ENCODE measurements at places on chromosomes 2 and 18. TPM values are rescaled to one million over a fixed set of nuclear protein-coding genes. Genes with fewer than 3 reads are reported as not detected.

GRCh38 chr2:79993144-79993543 is 311.4 kb downstream of the LRRTM1 start:
- DNase-seq, result no peak

DNA sequence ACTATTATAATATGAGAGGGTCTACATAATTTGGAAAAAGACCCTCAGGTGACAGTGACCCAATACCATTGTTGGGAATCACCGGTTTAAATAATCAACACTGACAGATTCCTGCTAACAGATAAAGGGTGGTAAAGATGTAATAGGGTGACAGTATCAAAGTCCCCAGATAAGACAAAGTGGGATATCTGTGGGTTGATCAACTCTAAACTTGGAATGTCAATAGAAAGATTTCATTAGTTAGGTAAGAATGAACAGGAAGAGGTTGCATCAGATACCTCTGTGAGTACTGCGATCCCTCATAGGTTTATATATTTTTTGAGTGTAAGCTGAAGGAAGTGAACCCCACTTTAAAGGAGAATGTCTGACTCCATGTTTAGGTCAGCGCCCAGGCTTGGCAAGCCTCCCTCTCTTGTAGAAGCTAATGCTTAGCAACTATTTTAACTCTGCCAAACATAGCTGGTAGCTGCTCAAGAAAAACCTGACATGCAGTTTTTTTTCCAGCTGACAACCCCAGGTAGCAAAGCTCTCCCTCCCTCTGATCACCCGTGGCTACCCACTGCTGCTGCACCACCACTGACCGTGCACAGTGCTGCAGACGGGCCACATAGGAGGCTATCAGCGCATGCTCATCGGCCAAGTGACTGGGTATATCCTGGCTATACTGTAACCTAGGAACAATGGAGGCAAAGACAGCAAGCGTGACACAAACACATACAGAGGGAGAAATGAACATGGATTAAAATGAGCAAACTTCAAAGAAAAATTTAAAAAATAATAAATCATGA is 113.3 kb upstream of the DNMT3A start:
- peak; percentile 23 for DNase-seq

GRCh38 chr2:231334179-231334930 is 61.2 kb upstream of the B3GNT7 start:
- no peak for DNase-seq

REG3G gene
- total RNA-seq, result not detected

GRCh38 chr2:206020171-206020570 is 65.8 kb downstream of the INO80D start:
- DNase-seq, result no peak

GRCh38 chr2:51638811-51639210 is 606.9 kb upstream of the NRXN1 start:
- DNase-seq, result no peak

IL37 gene
- not detected for total RNA-seq

GRCh38 chr18:35051641-35052377 is 10.6 kb downstream of the MAPRE2 start:
- DNase-seq, result no peak

DNA sequence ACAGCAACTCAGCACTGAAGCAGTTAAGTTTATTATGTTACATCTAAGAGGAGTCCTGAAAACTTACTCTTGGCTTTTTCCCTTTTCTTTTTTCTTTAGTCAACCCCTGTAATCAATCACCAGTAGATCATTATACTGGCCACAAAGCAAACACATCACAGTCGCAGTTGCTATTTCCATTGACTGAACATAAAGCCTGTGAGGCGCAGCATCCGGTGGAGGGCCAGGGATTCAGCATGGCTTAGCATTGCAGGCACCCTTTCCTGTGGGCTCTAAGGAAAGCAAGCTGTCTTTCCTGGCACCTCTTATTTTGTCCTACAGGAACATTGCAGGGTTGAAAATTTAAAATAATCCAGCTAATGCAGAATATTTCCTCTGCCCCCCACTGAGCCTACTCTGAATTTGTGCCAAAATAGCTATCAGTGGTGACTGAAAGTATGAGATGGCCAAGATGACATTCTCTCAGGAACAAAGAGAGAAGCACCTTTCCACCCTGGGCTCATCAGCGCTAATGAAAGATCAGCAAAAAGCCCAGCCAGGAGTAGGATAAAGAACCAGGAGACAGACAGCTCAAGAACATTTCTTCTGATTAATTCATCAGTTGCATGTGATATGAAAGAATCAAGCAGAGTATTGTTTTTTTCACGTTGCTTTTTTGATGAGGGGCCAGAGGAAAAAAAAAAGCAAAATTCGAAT is 85.3 kb upstream of the SULT1C3 start:
- DNase-seq, result no peak

GRCh38 chr18:21069468-21069867 is 42.1 kb downstream of the ROCK1 start:
- DNase-seq, result no peak

DNA sequence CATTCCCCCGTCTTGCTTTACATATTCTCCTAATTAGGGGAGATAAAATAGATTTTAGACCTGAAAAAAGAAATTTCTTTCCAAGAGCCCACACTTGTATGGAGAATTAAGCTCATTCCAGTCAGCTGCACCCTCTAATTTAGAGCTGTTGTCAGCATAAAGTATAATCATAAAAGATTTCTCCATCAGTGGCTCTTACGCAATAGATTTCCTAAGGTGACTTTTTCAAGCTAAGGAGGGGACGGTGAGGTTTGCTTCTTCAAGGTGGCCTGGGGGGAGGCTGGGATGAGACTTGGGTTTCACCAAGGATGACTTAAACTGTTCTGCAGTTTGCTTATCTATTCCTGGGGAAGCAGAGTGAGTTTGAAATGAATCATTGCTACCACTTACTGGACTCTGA is 426.2 kb downstream of the NBAS start:
- no peak for DNase-seq

- no peak for DNase-seq
Measured at GRCh38 chr2:138110453-138111083, 146.3 kb downstream of the HNMT start.

DNA sequence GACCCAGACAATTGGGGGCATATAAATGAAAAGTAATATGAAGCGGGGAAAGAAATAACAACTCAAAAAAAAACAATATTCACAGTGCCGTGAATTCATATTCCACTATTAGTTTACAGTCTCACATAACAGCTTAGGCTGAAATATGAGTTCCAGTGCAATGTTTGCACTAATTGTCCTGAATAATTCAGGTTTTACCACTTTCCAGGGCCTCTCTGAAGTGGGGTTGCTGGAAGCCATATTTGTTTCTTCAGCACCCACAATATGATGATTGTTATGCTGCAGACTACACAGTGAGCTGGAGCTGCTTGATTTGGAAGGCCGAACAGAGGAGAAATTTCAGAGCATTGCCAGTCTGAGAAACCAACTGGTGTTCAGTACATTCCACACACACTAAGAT is 894.5 kb upstream of the ACVR2A start:
- no peak for DNase-seq

GRCh38 chr18:7896805-7897518 is 329.8 kb downstream of the PTPRM start:
- DNase-seq, result no peak

DNA sequence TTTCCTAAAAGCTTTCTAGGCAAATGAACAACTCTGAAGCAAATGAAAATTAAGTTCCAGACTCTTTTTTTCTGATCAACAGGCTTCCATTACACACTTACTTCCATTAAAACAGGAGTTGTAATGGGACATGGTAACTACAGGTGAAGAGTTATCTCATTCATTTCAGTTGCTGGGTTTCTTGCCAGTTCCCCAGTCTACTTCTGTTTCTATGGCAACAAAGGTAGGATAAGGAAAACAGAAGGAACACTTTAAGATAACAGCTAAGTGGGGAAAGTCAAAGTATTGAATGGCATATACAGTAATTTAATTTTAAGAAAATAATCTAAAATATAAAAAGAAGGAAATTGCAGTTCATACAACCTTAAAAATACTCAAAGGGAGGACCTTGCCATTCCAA is 25.1 kb downstream of the BAZ2B start:
- no peak for DNase-seq

LYG2 gene
- total RNA-seq, result not detected

ICOS gene
- not detected for total RNA-seq

GRCh38 chr2:152920846-152921245 is 202.4 kb downstream of the ARL6IP6 start:
- DNase-seq, result peak; percentile 0

AGBL5 gene
- total RNA-seq, result 24.6 TPM

NDC80 gene
- 2.2 TPM for total RNA-seq

ITGA6 gene
- 6.5 TPM for total RNA-seq

DNA sequence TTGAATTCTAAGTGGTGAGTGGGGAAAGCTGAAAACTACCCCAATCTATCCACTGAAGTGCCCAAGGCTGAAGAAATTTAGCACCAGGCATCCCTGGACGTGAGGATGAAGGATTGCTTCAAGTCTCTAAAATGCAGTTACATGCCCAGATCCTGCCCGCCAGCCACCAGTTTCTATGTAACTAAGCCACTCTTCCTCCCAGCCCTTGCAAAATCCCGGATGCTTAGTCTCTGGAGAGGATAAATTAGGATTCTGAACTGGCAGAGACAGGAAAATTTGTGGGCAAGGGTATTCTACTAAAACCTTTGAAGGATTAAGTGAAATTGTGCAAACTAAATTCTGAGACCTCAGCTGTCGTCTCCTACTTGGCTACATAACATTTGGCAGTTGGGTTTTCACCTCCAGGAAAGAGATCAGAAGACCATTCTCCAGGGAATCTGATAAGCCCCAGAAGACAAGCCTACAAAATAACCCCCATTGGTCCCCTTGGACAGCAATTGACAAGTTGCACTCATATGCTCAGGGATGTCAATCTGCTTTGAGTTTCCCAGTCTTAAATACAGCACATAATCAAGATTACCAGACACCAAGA is 93.9 kb upstream of the CD226 start:
- no peak for DNase-seq

QPCT gene
- total RNA-seq, result 25.7 TPM

PCARE gene
- total RNA-seq, result not detected

DNA sequence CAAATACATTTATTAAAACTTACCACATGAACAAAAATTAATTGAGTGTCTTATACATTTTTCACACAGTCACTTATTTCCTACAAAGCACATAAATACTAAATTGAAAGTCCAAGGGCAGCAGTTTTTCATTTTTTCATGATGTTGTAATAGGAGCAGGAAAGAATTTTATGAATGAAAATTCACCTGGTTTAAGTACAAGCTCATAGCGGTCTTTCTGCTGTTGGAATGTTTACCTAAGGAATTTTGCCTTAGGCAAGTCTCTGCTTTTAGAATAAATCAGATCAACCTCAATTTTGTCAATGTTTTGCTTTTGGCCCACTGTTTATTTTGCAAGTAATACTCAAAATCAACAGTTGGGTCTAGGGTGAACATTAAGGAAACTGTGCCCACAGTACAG is 40.0 kb downstream of the ETAA1 start:
- no peak for DNase-seq

- DNase-seq, result peak; percentile 29
Measured at GRCh38 chr2:71602581-71602980, 149.2 kb downstream of the DYSF start.

POTEJ gene
- not detected for total RNA-seq

GRCh38 chr2:130302164-130302886 is 40.4 kb upstream of the IMP4 start:
- no peak for DNase-seq

IL1F10 gene
- not detected for total RNA-seq

ZNF512 gene
- total RNA-seq, result 21.4 TPM

GRCh38 chr18:68445668-68446426 is 269.1 kb downstream of the TMX3 start:
- DNase-seq, result no peak

ASXL2 gene
- total RNA-seq, result 15.0 TPM

DNA sequence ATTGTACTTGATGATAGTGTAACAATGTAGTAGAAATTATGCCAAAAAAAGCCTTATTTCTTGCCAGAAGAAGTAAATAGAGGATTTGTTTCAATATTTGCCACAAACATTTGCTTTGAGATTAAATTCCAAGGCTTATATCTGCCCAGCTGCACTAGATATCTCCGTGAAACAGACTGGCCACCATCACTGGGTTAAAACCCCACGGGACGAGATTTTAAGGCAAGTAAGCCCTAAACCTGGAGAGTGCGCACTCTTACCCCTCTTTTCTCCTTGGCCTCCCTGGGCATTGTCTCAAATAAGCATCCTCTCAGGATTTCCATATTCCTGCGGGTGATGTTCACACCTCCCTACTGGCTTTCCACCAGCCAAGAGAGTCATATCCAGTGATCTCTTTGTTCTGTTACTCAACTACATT is 334.4 kb downstream of the AGPS start:
- no peak for DNase-seq

Measured in osteoblast (primary cell).